Stimulated activated CD4-positive, alpha-beta T cell treated with anti-CD3 and anti-CD28 coated beads, Interleukin-1b, Interleukin-23, amount 100 ng/mL, for 4 hours (primary cell): ENCODE measurements at places on chromosomes 2 and 18.

DNA sequence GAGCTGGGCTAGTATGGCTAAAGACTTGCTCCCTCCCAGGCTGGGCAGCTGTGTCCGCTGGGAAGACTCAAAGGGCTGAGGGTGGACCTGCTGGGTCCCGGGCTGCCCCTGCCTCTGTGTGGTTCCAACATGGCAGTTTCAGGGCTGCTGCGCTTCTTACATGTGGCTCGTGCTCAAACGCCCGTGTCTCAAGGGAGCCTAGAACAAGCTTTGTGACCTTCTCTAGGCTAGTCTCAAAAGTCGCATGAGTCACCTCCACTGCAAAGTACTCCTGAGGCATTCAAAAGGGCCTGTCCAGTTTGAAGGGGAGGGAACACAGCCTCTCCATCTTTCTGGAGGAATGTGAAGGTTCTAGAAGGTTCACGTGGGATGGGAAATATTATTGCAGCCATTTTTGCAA is 44.7 kb upstream of the RAB31 start:
- no peak for DNase-seq

DNA sequence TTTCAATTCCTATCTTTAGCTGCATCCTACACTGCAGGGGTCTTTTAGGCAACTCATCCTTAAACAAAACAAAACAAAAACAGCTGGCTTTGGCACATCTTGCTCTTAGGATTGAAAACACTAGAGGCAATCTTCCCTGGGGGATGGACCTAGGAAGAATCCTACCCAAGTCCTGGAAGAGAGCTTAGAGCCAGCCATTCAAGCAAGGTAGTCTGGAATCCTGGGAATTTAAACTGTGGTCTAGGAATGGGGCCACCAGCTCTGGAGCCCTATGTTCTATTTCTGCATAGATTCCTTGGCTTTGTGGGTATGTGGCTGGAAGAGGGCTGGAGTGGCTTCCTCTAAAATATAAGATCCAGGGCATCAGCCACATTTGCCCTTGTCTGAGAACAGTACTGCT is 27.7 kb downstream of the MYL1 start:
- DNase-seq = no peak

- no peak for DNase-seq
These were observed 245.2 kb upstream of the REG3G start for GRCh38 chr2:78780256-78780655.

DNA sequence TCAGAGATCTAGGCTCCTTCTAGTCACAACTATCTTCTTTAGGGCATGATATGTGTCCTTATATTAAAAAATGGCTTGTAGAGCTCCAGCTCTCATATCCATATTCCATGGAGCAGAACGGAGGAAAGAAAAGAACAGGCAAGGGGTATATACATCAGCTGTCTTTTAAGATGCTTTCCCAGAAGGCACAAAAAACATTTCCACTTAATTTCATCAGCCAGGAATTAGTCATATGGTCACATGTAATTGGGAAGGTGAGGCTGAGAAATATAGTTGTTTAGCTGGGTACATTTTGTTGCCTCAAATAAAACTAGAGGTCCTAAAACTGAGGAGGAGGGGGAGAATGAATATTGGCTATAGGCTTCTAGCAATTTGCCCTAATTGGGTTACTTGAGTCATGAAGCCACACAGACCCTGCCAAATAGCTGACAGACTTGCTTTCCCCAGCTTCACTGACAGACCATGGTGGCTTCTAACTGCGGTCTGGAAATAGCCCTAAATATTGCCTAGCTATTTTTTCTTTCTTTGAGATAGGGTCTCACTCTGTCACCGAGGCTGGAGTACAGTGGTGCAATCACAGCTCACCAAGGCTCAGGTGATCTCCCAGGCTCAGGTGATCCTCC is 20.0 kb downstream of the MAIP1 start:
- no peak for DNase-seq

- DNase-seq = no peak
These were observed 353.8 kb downstream of the INSIG2 start for GRCh38 chr2:118442046-118442445.

DNA sequence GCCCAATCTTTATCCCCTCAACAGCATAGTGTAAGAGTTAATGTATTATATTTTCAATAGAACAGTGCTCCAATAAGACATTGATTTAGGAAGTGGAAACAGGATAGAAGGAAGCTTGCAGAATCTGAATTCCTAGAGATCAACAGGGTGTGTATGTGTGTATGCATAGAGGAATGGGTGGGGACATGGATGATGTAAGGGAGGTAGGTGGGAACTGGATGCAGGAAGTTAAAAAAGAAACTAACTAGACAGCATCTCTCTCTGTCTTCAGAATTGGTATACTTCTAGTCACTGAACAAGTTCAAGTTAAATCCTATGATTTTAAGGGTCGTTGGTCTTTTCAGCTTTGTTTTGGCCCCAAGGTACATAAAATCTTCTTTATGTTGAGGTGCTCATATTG is 196.6 kb downstream of the PMAIP1 start:
- no peak for DNase-seq

DNA sequence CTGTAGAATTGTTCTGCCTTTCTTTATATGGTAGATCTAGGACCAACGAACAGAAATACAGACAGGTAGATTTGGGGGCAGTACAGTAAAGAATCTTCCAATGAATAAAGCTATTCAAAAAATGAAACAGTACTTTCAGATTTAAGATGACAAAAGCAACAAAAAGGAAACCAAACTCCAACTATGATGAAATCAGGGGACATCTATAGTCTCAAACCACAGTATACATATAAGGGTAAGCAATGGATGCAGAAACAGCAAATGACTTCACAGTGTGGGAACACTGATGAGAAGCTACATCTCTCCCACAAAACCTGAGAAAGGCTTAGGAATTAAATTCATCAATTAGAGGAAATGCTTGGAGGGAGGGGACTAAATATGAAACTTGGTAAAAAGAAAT is 202.5 kb downstream of the CTNNA2 start:
- no peak for DNase-seq

DNA sequence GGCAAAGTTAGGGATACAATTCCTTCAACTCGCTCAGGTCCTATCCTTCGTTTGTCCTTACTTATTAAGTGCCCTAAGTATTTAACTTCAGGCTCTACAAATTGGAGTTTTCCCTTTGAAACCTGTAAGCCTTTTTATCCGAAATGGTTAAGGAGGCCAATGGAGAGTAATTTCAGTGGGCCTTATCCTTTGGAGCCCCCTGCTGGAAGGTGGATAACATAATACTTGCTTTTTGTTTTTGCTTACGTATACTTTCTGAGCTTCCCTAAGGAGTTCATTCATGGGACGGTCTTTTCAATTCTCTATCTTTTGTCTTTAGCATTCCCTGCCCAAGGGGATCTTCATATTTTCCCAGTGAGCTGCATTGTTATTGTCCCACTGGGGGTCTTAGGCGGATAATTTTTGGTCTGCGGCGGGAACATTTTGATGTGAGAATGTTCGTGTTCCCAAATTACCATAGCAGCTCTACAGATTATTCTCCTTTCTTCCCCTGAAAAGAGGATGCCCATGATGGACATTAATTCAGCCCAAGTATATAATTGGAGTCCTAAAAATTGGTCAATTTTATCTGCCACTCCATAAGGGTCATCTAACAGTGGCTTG is 34.4 kb upstream of the TRAPPC8 start:
- DNase-seq = peak; percentile 10
